ENCODE measurements at places on chromosomes 13 and 19.

DNA sequence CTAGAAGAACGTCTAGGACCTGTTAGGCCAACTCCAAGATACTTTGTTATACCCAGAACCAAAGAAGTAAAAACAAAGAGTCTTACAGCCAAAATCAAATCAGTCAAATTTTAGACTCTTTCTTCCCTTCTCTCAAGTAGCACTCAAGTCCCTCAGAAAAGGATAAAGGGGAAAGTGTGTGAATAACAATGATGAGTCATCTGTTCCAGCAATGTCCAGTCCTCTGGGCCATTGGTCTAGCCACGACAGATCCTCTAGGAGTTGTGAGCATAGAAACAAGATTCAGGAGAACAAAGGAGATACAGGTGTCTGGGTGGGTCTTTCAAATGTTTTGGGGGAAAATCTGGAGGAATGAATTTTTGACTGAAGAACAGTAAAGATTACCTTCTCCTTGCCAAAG is 36.3 kb downstream of the STOML3 start:
- no peak overlapping the region for H3K27ac ChIP-seq
- no peaks in the 10 kb centered on the region for H3K27me3 ChIP-seq
- no peaks in the 10 kb centered on the region for H3K36me3 ChIP-seq
- H3K4me1 ChIP-seq: no peaks in the 10 kb centered on the region

- no peaks in the 10 kb centered on the region for H3K27me3 ChIP-seq
- no peak for DNase-seq
- no peaks in the 10 kb centered on the region for H3K4me1 ChIP-seq
- no peak overlapping the region for H3K27ac ChIP-seq
These were observed 16.5 kb upstream of the IL17D start for GRCh38 chr13:20686863-20687579.

- H3K4me1 ChIP-seq: peaks cover 17% of the 10 kb centered on the region
- peak overlapping the region; percentile 37 for H3K4me3 ChIP-seq
- no peaks in the 10 kb centered on the region for H3K36me3 ChIP-seq
- no peaks in the 10 kb centered on the region for H3K27me3 ChIP-seq
- no peak for DNase-seq
These were observed 484 bp downstream of the ICAM3 start for GRCh38 chr19:10338940-10339339.

DNA sequence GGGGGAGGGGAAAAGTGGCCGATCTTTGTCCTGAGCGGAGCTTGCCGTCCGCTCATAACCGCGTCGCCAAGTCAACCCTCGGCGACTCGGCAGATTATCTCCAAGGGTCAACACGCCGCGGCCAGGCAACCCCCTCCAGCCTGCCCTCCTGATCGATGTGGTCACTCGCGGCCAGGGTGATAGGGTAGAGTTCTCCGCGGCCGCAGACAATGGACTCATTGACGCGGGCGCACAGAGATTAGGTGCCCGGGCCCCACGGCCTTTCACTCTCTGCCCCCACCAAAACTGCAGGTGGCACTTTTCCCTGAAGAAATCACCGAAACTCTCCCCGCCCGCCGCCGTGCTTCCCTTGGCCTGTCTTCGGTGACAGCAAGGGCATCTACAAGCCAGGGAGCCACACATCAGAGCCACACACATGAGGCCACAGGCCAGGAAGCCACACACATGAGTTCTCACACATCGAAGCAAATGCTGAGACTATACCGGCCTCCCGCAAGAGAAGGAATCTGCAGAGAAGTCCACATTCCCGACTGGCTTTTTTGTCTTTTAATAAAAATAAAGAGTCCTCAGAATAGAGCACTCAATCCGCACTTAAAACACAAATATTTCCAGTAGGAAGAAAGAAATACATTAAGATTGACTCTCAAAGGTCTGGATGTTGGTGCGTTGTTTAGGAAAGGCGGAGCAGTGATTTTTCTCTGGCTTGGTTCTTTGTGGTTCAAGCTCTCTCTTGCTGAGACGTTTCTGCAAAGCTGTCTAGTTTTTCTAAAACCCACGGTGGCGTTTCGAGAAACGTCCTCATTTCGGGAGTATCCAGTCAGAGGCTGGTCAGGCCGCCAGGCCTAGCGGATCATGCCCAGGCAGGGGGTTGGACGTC is 1.5 kb upstream of the PDX1 start:
- peak overlapping the region; percentile 23 for H3K4me3 ChIP-seq
- H3K27ac ChIP-seq: no peak overlapping the region
- H3K27me3 ChIP-seq: peaks cover 100% of the 10 kb centered on the region
- H3K4me1 ChIP-seq: peaks cover 44% of the 10 kb centered on the region
- H3K36me3 ChIP-seq: no peaks in the 10 kb centered on the region

DNA sequence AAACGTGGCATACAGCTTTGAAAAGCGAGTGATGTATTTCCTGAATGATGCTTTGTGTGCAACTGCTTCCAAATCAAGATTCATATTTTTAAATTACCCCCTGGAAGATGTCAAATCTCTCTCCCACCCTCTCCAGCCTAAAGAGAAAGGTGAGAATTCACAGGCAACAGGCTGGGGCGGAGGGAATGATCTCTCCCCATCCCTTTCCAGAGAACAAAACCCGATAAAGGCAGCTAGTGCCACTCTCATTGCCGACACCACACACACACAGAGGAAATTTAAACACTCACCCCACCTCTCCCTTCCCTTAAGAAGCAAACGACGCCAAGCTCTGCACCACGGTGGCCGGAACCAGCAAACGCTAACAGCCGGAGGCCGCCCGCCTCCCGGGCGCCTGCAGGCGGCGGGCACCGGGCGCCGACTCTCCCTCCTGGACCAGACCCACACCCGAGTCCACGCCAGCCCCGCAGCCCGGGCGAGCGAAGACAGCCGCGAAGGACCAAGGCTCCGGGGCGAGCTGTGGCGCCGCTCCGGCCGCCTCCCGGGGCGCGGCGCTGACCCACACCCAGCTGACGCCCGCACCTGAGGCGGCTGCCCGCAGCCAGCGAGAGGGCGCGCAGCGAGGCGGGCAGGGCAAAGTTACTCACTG is 477 bp downstream of the LNX2 start:
- no peaks in the 10 kb centered on the region for H3K27me3 ChIP-seq
- no peak for DNase-seq
- H3K4me1 ChIP-seq: peaks cover 64% of the 10 kb centered on the region

GRCh38 chr19:33280351-33280921 is 21.9 kb downstream of the CEBPA start:
- H3K27me3 ChIP-seq: no peaks in the 10 kb centered on the region
- H3K4me3 ChIP-seq: no peak overlapping the region

GRCh38 chr19:32471811-32472210 is 66.2 kb downstream of the DPY19L3 start:
- DNase-seq: no peak
- H3K4me3 ChIP-seq: no peak overlapping the region
- no peak overlapping the region for H3K27ac ChIP-seq
- H3K27me3 ChIP-seq: no peaks in the 10 kb centered on the region

GRCh38 chr19:3441986-3442329 is 38.4 kb downstream of the SMIM24 start:
- DNase-seq: no peak
- no peak overlapping the region for H3K4me3 ChIP-seq
- peaks cover 89% of the 10 kb centered on the region for H3K36me3 ChIP-seq
- H3K27ac ChIP-seq: peak overlapping the region; percentile 66
- H3K27me3 ChIP-seq: no peaks in the 10 kb centered on the region

- H3K4me3 ChIP-seq: no peak overlapping the region
- no peaks in the 10 kb centered on the region for H3K27me3 ChIP-seq
- no peaks in the 10 kb centered on the region for H3K4me1 ChIP-seq
- DNase-seq: no peak
- peaks cover 62% of the 10 kb centered on the region for H3K36me3 ChIP-seq
- no peak overlapping the region for H3K27ac ChIP-seq
These were observed 29.0 kb upstream of the ZNF564 start for GRCh38 chr19:12580180-12580694.

DNA sequence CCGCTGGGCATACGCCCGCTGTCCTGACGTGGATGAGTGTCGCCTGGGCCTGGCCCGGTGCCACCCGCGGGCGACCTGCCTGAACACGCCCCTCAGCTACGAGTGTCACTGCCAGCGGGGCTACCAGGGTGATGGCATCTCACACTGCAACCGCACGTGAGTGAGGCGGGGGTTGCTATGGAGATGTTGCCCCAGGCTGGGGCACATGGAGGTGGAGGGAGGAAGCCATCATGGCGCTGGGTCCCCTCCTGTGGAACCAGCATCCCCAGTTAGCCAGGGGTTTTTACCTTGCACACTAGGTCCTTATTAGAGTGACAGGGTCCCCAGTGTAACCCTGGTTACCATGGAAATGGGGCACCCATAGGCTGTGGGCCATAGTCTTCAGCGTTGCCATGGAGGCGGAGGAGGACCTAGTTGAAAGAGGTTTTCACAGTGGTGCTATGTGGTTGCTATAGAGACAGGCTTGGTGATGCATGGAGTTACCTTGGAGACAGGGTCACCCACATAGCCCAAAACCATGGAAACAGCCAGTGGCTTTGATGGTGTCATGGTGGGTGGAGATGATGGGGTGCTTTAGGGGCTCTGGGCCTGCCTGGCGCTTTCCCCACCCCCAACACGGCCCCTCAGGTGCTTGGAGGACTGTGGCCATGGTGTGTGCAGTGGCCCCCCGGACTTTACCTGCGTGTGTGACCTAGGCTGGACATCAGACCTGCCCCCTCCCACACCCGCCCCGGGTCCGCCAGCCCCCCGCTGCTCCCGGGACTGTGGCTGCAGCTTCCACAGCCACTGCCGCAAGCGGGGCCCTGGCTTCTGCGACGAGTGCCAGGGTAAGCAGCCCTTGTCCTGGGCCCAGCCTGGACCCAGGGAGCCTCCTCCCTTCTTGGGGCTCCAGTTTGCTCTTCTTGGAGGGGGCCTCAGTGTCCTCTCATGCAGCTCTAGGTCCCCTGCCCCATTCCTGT is 27.1 kb downstream of the MEGF8 start:
- DNase-seq: peak; percentile 32
- no peak overlapping the region for H3K27ac ChIP-seq
- no peaks in the 10 kb centered on the region for H3K27me3 ChIP-seq

DNA sequence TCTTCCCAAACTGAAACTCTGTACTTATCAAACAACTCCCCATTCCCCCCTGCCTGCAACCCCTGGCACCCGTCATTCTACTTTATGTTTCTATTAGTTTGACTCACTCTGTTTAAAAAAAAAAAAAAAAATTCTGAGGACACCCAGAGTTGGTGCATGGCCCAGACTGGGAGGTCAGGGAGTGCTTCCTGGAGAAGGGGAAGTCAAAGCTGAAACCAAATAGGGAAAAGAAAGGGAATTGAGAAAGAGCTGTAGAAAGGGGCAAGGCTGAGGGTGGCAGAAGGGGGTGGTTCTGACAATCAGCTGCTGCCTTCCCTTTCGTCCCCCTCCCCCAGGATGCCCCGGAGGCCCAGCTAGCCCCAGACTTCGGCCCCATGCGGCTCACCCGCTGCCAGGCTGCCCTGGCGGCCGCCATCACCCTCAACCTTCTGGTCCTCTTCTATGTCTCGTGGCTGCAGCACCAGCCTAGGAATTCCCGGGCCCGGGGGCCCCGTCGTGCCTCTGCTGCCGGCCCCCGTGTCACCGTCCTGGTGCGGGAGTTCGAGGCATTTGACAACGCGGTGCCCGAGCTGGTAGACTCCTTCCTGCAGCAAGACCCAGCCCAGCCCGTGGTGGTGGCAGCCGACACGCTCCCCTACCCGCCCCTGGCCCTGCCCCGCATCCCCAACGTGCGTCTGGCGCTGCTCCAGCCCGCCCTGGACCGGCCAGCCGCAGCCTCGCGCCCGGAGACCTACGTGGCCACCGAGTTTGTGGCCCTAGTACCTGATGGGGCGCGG is 9.0 kb upstream of the STRN4 start:
- H3K36me3 ChIP-seq: peaks cover 34% of the 10 kb centered on the region
- H3K4me1 ChIP-seq: peaks cover 11% of the 10 kb centered on the region
- no peak for DNase-seq

- no peak overlapping the region for H3K4me3 ChIP-seq
- no peak for DNase-seq
- no peaks in the 10 kb centered on the region for H3K36me3 ChIP-seq
- peaks cover 3% of the 10 kb centered on the region for H3K4me1 ChIP-seq
These were observed 4.8 kb downstream of the F2RL3 start for GRCh38 chr19:16893686-16893989.

DNA sequence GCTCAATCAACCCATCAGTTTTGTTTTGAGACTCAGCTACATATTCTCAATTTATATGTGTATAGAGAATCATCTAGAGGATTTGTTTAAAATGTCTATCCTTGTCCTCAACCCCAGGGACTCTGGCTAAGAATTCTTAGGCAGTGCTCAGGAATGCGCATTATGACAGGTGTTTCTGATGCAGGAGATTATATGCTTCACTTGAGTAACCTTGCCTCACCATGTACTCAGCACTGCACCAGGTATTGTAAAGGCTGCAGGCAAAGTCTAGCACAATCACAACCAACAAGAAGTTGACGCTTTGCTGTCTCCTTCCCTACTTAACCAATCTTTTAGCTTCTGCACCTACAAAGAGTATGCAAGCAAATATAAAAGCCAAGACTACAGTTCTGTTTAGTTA is 79.6 kb downstream of the LACC1 start:
- H3K27me3 ChIP-seq: no peaks in the 10 kb centered on the region
- H3K4me3 ChIP-seq: no peak overlapping the region
- H3K27ac ChIP-seq: no peak overlapping the region
- H3K4me1 ChIP-seq: no peaks in the 10 kb centered on the region

DNA sequence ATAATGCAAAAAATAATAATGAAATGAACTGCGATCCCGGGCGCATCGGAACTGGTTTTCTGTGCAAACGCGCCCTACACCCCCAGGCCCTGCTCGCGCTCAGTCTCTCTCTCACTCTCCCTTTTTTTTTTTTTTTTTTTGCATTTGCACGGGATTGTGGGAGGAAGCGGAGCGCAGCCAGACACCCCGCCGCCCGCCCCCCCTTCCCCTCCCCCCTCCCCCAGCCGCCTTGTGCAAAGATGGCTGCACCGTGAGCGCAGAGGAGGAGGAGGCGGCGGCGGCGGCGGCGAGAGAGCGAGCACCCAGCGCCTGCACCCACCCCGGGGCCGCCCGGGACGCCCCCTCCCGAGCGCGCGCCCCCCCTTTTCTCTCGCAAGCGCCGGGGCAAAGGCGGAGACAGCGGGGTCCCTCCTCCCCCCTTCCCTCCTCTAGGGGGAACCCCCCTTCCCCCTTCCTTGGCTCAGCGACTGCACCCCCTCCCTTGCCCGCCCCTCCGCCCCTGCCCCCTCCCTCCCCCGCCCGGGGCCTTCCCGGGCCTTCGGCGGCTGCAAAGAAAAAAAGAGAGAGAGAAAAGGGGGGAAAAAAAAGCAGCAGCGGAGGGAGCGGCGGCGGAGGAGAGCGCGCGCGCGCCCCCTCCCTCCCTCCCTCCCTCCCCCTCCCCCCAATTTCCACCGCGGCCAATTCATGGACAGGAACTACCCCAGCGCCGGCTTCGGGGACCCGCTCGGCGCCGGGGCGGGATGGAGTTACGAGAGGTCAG is at the start of gene PRR12:
Gene PRR12, plus strand, starts transcription at position 212 of the 760 bp plus-strand sequence. Its CDS starts 473 bp downstream, at position 685.
- H3K27me3 ChIP-seq: no peaks in the 10 kb centered on the region
- peaks cover 41% of the 10 kb centered on the region for H3K4me1 ChIP-seq
- DNase-seq: peak; percentile 91
- peak within 1 kb of the TSS; percentile 87 for H3K4me3 ChIP-seq
- peaks cover 20% of the 10 kb centered on the region for H3K36me3 ChIP-seq
- peak within 1 kb of the TSS; percentile 92 for H3K27ac ChIP-seq

GRCh38 chr19:1220976-1221903 is 15.7 kb downstream of the STK11 start:
- no peaks in the 10 kb centered on the region for H3K27me3 ChIP-seq
- H3K36me3 ChIP-seq: peaks cover 72% of the 10 kb centered on the region
- DNase-seq: peak; percentile 82
- H3K4me3 ChIP-seq: no peak overlapping the region
- peak overlapping the region; percentile 8 for H3K27ac ChIP-seq
